ENCODE measurements at places on chromosomes 3 and 15.
A peak's percentile ranks its signal among the peaks of the same experiment; 100 is the strongest.

- no peak for DNase-seq
Observed at GRCh38 chr15:34327906-34328305, 9.7 kb downstream of the SLC12A6 start.

- DNase-seq, result no peak
Observed at GRCh38 chr3:125594125-125594524, 1.2 kb downstream of the OSBPL11 start.

- DNase-seq, result no peak
Observed at GRCh38 chr3:128922804-128923459, 43.5 kb downstream of the ACAD9 start.

- DNase-seq, result no peak
Observed at GRCh38 chr15:101427606-101428487, 61.7 kb downstream of the PCSK6 start.

DNA sequence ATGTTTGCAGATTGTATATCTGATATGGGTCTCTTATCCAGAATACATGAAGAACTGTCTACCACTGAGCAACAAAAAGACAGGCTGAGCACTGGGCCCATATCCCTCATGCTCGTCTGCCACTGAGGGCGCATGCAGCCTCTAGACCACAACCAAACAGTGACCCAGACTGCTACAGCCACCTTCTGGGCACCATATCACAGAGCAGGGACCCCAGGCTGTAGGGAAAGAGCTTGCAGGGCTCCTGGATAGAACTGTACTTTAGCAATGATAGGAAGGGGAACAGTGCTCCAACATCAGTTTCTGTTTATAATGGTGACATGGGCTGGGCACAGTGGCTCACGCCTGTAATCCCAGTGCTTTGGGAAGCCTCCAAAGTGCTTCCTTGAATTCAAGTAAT is 40.2 kb upstream of the TMEM87A start:
- no peak for DNase-seq

GRCh38 chr3:25863011-25863415 is 73.1 kb downstream of the OXSM start:
- DNase-seq, result no peak

DNA sequence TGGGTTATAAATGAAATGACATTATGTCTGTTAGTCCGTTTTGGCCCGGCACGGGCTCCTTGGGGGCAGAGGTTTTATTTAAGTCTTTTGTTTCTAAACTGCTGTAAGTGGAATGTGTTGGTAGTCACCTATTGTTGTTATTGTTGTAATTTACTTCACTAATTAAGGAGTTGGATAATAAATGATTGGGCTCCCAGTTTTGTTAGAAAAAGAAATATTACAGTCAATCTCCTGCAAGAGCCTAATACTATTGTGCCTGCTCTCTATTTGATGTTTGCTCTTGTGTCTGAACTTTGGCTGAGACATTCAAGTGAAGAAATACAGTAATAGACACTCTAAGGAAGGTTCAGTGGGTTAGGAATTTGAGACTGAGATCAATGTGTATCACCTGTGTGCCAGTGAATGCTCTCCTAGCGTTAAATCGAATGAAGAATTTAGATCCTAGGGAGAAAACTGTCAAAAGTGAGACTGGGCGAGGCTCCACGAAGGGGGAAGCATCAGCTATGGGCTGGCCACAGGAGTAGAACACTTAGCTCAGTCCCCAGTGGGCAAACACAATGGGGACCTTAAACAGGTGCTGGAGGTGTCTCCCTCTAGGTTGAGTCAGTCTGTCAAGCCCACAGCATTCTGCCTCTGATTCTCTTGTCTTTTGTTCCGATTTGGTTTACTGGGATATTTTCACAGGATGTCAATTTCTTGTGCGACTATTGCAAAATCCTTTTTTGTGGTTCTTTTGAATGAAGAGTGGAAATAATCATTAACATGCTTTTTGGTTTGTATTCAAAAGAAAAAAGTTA is 1.2 kb downstream of the ROBO2 start:
- peak; percentile 7 for DNase-seq

DNA sequence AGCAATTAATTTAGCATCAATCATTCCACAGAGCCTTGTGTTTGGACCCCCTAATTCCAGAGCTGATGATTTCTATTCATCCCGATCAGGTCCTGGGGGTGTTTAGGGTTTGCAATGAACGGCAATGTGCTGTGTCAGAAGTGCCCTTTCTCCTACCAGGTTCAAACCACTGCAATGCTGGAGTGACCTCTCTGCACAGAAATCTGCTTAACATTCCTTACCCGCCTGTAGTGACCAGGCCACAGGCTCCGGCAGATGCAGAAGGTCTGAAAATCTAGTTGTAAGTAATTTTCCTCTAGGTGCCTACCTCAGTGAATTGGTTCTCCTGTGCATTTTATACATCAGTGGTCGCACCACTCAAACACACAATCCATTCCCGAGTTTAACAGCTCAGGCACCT is 725.3 kb upstream of the CFAP20DC start:
- no peak for DNase-seq

GRCh38 chr3:59904296-59904695 is 854.5 kb upstream of the CFAP20DC start:
- no peak for DNase-seq

DNA sequence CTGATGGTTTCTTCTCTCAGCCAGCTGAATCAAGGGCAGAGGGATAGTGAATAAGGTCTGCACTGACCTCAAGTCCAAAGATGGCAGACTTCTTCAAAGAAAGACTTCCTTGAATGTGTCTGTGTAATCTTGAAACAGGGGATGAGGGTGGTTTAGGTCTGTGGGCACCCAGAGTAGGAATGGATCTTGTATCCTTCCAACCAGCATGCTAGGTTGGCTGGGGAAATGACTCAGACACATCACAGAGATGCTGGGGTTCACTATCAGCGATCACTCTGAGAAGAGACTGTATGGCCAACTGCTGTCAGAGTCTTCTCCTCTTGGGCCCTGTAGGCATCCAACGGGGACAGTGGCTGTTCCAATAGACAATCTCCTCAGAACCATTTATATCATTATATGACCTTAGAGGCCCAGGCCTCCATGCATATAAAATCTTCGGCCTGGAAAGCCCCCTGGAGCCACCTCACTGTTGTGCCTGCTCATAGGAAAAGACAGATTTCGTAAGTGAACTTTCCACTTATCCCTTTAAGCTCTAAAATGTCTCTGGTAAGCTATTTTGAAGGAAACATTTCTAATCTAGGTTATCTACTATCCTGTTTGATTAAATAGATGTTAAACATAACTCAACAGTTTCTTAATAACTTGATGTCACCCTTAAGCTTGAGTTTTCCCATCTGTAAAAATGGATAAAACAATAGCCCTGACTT is 58.5 kb downstream of the TIPARP start:
- no peak for DNase-seq

- DNase-seq, result no peak
Observed at GRCh38 chr3:17431484-17432045, 310.9 kb downstream of the TBC1D5 start.
